ENCODE measurements at places on chromosomes 1 and 21. TPM values are rescaled to one million over a fixed set of nuclear protein-coding genes. Genes with fewer than 3 reads are reported as not detected.

ACKR1 gene
- 10.3 TPM for total RNA-seq

KCND3 gene
- 2.6 TPM for total RNA-seq

HDGF gene
- total RNA-seq: 130 TPM

CYP4X1 gene
- total RNA-seq: 3.0 TPM

FTCD gene
- 0.92 TPM for total RNA-seq

TIAM1 gene
- 28.0 TPM for total RNA-seq

PLA2G2F gene
- not detected for total RNA-seq

TRPM2 gene
- total RNA-seq: 2.2 TPM

NPL gene
- total RNA-seq: 3.4 TPM

ACTA1 gene
- total RNA-seq: 4,424 TPM

LCE2C gene
- not detected for total RNA-seq

TNFRSF14 gene
- total RNA-seq: 17.6 TPM

LEFTY2 gene
- 2.6 TPM for total RNA-seq

INSRR gene
- total RNA-seq: 0.21 TPM

GRHL3 gene
- total RNA-seq: 26.8 TPM

RNU1-3 gene
- total RNA-seq: under 0.01 TPM

ENTREP3 gene
- total RNA-seq: 6.9 TPM

AQP10 gene
- total RNA-seq: not detected

PRSS38 gene
- not detected for total RNA-seq

IQCC gene
- 2.7 TPM for total RNA-seq

SLAMF1 gene
- total RNA-seq: 0.21 TPM

WNT3A gene
- 1.6 TPM for total RNA-seq

NPPB gene
- total RNA-seq: not detected

OR6P1 gene
- not detected for total RNA-seq

GBP4 gene
- 4.1 TPM for total RNA-seq

CENPL gene
- 12.6 TPM for total RNA-seq

SDC3 gene
- total RNA-seq: 26.0 TPM

RAP1GAP gene
- total RNA-seq: 2.7 TPM

CLDN14 gene
- total RNA-seq: 3.4 TPM

SMIM1 gene
- total RNA-seq: 5.7 TPM

CFAP107 gene
- total RNA-seq: not detected

SON gene
- total RNA-seq: 357 TPM

VTCN1 gene
- total RNA-seq: 3.8 TPM

S100A5 gene
- total RNA-seq: not detected

CTTNBP2NL gene
- 12.6 TPM for total RNA-seq

Data from tongue (tissue), 3 donors.